Femur (tissue), 1 donor: ENCODE measurements at places on chromosomes 1 and 21.

- DNase-seq = no peak
Measured at GRCh38 chr1:27356619-27357280, 10.0 kb downstream of the MAP3K6 start.

DNA sequence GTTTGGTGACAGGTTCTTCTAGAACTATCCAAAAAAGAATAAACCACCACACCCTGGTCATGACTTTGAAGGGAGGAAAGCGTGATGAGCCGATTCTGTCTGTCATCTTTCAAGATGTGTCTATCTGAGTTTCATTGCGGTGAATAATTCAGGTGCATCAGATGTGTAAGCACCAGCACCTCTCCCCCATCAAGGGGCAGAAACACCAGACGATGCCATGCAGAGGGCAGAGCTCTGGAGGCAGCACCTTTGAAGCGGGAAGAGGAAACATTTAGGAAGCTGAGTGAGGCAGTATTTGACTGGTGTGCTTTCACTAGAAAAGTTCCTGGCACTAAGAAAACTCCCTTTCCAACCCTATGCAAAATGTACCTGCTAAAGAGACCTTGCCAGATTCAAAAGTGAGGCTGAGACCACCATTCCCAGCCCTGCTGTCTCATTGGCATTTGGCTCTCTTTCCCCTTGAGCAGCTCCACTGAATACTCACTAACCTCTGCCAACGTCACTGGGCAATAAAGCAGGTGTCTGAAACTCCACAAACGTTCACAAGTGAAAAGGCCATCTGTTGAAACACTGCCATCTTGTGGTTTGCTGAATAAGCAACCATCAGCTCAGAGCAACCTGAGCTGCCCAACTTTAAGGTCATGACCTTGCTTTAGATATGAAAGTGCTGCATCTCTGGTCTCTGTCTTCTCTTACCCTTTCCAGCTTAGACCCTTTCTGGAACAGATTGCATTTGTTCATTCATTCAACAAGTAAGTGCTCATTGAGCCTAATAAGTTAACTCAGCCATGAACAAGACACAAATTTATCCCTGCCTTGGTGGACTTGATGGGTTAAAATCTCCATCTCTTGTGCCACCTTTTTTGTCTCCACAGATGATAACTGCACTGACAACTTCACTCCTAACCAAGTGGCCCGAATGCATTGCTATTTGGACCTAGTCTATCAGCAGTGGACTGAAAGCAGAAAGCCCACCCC is 228.6 kb downstream of the PAPPA2 start:
- peak; percentile 45 for DNase-seq

- DNase-seq = no peak
Measured at GRCh38 chr1:186653312-186653711, 26.9 kb downstream of the PTGS2 start.

- DNase-seq = no peak
Measured at GRCh38 chr1:22121421-22121911, 21.4 kb downstream of the WNT4 start.

- DNase-seq = no peak
Measured at GRCh38 chr1:155773221-155773620, 83.8 kb downstream of the GON4L start.

GRCh38 chr21:44756423-44757185 is 45.0 kb downstream of the UBE2G2 start:
- DNase-seq = no peak

- DNase-seq = no peak
Measured at GRCh38 chr1:3509721-3510120, 55.3 kb downstream of the ARHGEF16 start.

DNA sequence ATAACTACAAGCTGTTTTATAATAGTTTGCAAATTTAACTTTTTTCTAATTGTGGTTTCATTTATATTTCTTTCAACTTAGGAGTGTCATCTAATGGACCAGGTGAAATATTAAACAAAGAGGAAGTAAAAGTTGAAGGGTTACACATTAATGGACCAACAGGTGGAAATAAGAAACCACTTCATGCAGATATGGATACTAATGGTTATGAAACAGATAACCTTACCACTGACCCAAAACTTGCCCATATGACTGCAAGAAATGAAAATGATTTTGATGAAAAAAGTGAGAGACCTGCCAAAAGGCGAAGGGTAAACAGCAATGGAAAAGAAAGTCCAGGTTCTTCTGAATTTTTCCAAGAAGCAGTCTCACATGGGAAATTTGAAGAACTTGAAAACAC is 59.7 kb downstream of the MIER1 start:
- no peak for DNase-seq

DNA sequence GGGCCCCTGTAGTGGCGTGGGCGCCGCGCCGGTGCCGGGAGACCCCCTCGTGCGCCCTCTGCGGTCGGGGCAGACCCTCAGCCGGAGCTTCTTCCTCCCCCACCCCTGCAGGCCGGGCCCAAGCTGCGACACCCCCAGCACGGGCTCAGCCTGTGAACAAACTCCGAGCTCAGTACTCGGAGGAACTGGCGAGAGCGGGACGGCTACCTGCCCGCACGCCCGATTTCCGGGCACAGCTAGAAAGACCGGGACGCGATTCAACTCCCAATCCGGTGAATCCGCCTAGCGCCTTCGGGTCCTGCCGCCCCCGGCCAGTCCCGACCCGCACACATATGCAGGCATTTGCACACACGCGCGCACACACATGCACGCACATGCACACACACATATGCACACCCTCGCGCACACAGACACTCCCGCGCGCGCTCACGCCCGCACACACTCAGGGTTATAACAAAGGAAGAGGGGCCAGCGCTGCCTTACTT is 580 bp upstream of the BLACAT1 start:
- DNase-seq = no peak

GRCh38 chr1:20717452-20718342 is at the start of gene KIF17:
Gene KIF17 (minus strand): TSS chr1:20718007. CDS start chr1:20717706, 301 bp downstream.
- peak; percentile 87 for DNase-seq

DNA sequence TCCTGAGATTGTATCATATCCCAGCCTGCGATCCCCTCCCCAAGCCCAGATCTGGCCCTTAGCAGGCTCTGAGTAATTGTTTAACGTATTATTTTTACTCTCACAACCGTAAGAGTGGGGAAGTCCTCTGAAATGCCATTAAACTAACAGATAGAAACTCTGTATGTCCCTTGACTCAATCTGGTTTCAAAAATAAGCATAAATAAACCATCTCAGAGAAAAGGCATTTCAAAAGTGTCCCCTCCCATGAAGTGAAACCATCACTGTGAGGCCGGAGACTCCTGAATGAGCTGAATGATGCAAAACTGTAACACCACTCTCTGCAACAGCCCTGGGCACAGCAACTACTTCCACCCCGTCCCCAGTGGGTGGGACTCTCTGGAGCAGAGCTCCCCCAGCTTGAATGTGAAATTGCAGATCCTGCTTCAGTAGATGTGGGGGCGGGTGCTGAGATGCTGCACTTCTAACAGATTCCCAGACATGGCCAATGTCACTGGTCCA is 104.1 kb downstream of the SYF2 start:
- DNase-seq = no peak

DNA sequence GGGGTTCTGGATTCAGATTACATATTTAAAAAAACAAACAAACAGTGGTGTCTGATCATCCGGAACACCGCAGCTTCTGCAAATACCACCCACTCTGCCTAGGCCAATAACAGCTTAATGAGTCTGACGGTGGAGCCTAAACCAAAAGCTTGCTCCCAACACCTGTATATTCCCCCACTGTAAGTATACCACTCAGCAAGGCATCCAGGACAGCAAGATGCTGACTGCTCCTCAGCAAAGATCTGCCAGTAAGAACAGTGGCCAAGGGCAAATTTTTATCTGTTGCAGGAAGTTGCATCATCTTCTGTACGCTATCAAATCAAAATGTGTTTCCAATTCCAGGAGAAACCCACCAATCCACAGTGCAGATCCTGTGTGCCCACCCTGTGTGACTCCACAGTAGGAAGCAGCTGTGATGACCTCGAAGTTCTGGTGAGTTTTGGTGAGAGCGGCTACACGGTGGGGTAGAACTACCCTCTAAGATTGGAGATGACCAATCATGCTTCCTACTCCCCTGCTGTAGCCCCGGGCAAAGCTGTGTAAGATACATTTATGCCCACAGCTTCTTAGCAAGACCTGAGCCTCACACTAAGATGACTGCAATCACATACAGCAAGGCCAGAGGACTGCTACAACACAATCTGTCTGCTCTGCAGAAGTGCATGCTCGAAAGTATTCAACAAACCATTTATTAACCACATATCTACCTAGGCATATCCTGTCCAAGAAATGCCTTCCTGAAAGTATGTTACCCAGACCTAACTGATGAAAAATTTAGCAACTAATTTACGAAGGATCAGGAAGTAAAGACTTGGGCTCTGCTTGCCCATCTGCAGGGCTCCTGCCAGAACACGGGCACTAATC is 30.5 kb downstream of the SIPA1L2 start:
- DNase-seq = no peak

DNA sequence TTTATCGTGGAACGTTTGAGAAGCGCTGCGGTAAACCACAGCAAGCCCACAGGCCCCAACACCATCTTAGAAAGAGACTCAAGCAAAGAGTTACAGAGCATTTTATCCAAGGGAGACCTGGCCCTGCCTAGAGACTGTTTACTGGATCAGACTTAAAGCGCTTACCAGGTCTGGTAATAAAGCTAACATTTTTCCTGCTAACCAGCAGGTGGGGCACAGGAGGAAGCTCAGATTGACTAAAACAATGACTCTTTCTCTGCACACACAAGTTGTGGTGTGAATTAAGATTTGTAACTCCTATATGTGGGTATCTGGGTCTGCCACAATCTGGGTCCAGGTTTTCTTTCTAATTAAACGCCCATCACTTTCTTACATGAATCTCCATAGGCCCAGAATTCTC is 136.5 kb upstream of the ETS2 start:
- no peak for DNase-seq

DNA sequence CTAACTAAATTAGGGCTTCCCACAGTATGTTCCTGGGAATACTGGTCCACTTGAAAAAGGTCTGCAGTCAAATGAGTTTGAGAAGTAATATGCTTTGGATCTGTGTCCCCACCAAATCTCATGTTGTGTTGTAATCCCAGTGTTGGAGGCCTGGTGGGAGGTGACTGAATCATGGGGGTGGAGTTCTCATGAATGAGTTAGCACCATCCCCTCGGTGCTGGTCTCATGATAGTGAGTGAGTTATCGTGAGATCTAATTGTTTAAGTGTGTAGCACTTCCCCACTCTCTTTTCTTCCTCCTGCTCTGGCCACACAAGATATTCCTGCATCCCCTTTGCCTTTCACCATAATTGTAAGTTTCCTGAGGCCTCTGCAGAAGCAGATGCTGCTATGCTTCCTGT is 16.9 kb upstream of the DMRTB1 start:
- DNase-seq = no peak

- no peak for DNase-seq
Measured at GRCh38 chr1:76238094-76238628, 163.6 kb downstream of the ST6GALNAC3 start.

- peak; percentile 81 for DNase-seq
Measured at GRCh38 chr21:38804789-38805327, 871 bp upstream of the ETS2 start.

- DNase-seq = peak; percentile 87
Measured at GRCh38 chr1:1434131-1434823, 1.2 kb upstream of the VWA1 start.

DNA sequence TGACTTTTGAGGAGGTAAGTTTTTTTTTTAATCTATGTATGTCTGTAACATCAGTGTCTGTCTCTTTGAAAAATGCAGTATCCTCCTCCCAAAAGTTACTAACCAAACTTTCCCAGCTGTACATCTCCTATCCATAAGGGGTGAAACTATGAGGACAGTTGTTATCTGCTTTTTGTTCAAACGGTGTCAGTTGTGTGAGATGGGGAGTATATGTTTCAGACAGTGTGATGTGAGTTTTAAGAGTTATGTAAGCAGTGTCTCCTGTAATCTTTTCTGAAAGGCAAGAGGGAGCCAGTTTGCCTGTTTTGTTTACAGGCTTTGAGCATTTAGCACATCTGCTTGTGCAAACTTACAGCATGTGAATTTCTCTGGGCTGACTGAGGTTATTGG is 34.8 kb upstream of the CACYBP start:
- DNase-seq = no peak

DNA sequence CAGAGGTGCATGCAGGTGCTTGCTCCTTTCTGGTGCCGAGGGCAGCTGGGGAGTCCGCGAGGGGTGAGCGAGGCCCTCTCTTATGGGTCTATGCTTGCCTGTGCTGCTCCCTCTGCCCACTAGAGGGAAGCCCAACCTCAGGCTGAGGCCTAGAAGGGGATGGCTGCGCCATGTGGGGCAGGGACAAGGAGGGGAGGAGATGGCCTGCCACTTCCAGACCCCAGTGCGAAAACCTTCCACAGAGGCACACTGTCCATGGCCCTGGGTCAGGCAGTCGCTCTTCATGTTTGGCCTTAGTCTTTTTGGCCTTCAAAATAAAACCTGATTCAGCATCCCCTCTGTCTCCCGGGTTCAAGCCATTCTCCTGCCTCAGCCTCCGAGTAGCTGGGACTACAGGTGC is 14.0 kb downstream of the RHBG start:
- DNase-seq = peak; percentile 66

DNA sequence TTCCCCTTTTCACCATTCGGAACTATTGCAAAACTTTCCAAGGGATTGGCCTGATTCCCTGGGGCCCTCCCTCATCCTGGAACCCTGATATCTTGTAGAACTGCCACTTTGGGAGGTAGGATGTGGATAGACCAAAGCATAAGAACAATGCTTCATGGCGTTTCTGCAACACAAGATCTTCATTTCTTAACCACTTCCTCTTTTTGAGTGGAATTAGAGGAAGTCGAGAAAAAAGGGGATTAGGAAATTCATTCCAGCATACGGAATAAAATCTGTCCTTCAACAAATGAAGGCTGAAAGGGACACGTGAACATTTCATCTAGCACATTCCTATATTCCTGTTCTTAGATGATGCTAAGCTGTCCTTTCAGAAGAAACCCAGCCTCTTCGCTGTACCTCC is 149.3 kb downstream of the HUNK start:
- DNase-seq = no peak

- peak; percentile 21 for DNase-seq
Measured at GRCh38 chr1:200040481-200041138, 13.1 kb downstream of the NR5A2 start.

GRCh38 chr1:185759061-185759460 is 24.9 kb downstream of the HMCN1 start:
- DNase-seq = no peak

- no peak for DNase-seq
Measured at GRCh38 chr21:40049031-40049930, 182.0 kb downstream of the PCP4 start.

- DNase-seq = peak; percentile 17
Measured at GRCh38 chr1:36084497-36085115, 712 bp downstream of the TEKT2 start.

DNA sequence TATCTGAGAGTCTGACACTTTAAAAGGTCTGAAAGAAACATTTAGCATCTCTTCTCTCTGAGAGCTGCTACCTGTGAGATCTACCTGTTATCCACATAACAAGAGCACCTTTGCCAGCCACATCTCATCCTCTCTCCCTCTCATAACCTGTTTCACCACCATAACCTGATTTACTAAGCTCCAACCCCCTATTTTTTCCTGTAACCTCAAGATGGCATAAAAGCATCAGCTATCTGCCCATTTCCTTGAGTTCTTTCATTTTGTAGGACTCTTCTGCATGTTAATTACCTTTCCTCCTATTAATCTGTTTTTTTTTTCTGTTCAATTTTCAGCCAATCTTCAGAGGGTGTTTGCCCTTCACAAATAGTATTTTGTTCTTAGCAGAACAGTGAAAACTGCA is 136.5 kb upstream of the KCNK1 start:
- no peak for DNase-seq
